ENCODE measurements at places on chromosomes 13 and 19. TPM values are rescaled to one million over a fixed set of nuclear protein-coding genes. Genes with fewer than 3 reads are reported as not detected.

DNA sequence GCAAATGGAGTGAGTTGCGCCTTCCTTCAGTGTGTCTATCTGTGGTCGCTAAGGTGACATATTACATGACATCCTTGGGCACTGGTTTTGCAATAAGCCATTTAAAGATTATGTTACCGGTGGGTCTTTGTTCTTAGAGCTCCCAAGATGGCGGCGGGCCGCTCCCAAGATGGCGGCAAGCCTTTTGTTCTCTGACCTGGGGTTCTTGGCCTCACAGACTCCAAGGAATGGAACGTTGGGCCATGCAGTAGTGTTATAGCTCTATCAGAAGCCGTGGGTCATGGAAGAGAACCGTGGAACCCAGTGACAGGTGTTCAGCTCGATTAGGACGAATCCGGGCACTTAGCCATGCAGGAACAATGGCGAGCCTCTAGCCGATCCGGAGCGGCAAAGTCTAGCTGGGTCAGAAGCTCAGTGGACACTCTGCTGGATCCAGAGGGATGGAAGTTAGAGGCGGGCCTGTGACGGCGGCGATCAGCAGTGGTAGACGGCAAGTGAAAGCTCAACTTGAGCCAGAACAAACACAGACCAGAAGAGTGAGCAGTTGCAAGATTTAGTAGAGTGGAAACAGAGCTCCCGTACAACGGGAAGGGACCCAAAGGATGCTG, 188.6 kb downstream of the TEX29 start:
- no peak overlapping the region for H3K4me3 ChIP-seq
- no peaks in the 10 kb centered on the region for H3K4me1 ChIP-seq
- no peaks in the 10 kb centered on the region for H3K27me3 ChIP-seq
- H3K27ac ChIP-seq, result no peak overlapping the region

GRCh38 chr19:13132471-13133180, 14.6 kb downstream of the NACC1 start:
- DNase-seq, result peak; percentile 46
- H3K36me3 ChIP-seq, result peaks cover 24% of the 10 kb centered on the region
- peaks cover 41% of the 10 kb centered on the region for H3K4me1 ChIP-seq
- H3K4me3 ChIP-seq, result peak overlapping the region; percentile 77
- H3K27me3 ChIP-seq, result no peaks in the 10 kb centered on the region
- H3K27ac ChIP-seq, result peak overlapping the region; percentile 90

DNA sequence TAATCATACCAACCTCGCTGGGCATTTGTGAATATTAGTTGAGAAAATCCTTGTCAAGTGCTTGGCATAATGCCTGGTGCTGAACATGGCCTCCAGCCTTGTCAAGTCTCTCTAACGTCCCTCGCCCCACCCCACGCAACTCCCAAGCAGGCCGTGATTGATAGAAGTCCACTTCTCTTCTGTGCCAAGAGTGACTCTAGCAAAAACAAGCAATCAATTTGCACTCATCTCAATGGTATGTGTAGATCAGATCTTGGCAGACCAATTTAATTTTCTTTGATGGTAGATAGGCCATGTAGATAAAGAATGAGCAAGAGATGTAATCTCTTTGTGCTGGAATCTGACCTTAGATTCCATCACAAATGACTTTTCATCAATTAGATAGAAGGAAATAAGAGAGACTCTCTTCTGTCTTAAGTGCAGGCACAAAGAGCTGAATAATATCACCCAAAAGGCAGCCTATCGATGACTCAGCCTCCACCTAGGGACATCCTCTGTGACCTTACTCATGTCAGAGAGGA, 31.0 kb upstream of the KATNAL1 start:
- H3K36me3 ChIP-seq, result peaks cover 32% of the 10 kb centered on the region
- H3K27me3 ChIP-seq, result peaks cover 2% of the 10 kb centered on the region
- H3K27ac ChIP-seq, result no peak overlapping the region
- H3K4me1 ChIP-seq, result peaks cover 35% of the 10 kb centered on the region
- no peak for DNase-seq

GRCh38 chr13:104382951-104383350, 1316.7 kb upstream of the SLC10A2 start:
- H3K27me3 ChIP-seq, result no peaks in the 10 kb centered on the region
- DNase-seq, result no peak
- no peaks in the 10 kb centered on the region for H3K4me1 ChIP-seq
- H3K27ac ChIP-seq, result no peak overlapping the region
- no peaks in the 10 kb centered on the region for H3K36me3 ChIP-seq

DNA sequence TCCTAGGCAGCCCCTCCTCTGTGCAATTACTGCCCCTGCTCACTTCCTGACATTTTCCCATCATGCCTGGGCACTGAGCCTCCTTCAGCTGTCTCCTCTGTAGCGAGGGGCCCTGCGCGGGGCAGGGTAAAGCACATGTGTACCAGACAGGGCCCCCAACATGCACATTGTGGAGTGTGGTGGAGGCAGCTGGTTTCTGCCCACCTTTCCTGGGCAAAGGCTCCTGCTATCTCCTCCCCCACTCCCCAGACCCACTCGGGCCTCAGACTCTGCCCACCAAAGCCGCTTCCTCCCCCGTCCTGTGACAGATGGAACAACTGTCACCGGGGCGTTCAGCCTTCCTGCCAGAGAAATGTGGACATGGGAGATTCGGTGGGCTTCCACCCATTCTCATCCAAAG, 2.9 kb upstream of the KPTN start:
- peak overlapping the region; percentile 67 for H3K27ac ChIP-seq
- peaks cover 23% of the 10 kb centered on the region for H3K4me1 ChIP-seq
- H3K4me3 ChIP-seq, result no peak overlapping the region
- H3K27me3 ChIP-seq, result no peaks in the 10 kb centered on the region
- DNase-seq, result no peak

- H3K36me3 ChIP-seq, result no peaks in the 10 kb centered on the region
- H3K27me3 ChIP-seq, result no peaks in the 10 kb centered on the region
- H3K4me3 ChIP-seq, result no peak overlapping the region
- H3K27ac ChIP-seq, result no peak overlapping the region
These were observed 1303.0 kb downstream of the EFNB2 start for GRCh38 chr13:105232439-105232838.

DNA sequence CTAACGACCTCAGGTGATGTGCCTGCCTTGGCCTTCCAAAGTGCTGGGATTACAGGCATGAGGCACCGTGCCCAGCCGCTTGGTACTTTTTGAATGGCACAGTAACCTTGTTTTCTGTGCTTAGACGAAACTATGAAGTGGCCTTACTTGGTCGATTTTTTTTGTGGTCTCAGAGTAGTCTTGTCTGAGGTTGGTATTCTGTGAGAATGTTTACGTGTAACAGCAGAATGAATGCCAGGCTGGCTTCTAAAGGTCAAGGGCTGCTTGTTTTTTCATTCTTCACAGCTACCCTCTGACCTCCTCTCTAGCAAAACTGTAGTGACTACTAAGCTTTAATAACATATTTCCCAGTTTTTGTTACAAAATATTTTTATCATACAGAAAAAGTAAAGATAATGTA, 313.3 kb downstream of the GPC6 start:
- no peak overlapping the region for H3K27ac ChIP-seq
- no peak for DNase-seq

- no peak overlapping the region for H3K4me3 ChIP-seq
- DNase-seq, result no peak
- H3K27ac ChIP-seq, result no peak overlapping the region
- no peaks in the 10 kb centered on the region for H3K4me1 ChIP-seq
- H3K36me3 ChIP-seq, result no peaks in the 10 kb centered on the region
- peaks cover 30% of the 10 kb centered on the region for H3K27me3 ChIP-seq
These were observed 732 bp upstream of the DCLK1 start for GRCh38 chr13:36131931-36132297.

DNA sequence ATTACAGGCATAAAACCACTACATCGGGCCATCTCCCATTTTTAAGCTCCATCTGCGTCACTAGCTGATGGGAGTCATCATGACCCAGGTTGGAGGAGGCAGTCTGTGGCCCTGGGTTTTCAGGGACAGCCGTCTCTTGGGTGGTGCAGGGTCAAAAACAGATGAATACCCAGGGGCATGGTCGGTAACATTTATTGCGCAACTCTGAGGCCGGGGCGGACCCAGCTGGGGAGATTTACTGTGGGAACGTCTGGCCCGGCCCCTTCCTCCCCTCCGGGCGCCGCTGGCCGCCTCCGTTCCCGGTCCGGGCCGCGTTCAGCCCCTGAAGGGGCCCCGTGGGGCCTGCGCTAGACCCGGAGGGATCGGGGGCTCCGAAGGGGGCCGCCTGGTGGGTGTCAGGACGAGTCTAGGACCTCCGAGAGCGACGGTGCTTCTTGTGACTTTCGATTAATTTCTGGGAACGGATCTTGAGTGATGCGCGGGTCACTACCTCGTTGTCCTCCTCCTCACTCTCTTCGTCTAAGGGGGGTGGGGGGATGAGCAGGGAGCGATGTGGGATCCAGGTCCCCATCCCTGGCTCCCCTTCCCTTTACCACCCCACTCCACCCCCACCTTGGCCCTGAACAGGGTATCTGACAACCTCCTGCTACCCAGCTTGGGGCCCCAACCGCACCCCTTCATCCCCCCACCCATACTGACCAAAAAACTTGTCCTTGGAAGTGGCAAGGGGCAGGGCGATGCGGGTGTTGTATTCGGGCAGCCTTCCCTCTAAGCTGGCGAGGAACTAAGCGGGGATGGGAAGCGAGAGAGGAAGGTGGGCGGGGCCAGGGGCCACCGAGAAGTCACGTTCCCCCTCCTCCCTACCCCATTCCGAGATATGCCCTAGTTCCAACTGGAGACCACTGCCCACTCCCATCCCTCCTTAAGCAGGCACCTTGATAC, 1.6 kb upstream of the RGL3 start:
- no peaks in the 10 kb centered on the region for H3K36me3 ChIP-seq
- H3K4me1 ChIP-seq, result peaks cover 31% of the 10 kb centered on the region
- no peak for DNase-seq
- no peak overlapping the region for H3K27ac ChIP-seq
- H3K4me3 ChIP-seq, result peak overlapping the region; percentile 68
- H3K27me3 ChIP-seq, result peaks cover 65% of the 10 kb centered on the region

SCGB2B2 gene
- total RNA-seq, result 0.20 TPM

SLC6A16 gene
- 0.44 TPM for total RNA-seq
